Activated CD8-positive, alpha-beta memory T cell treated with anti-CD3 and anti-CD28 coated beads, Interleukin-2, amount 10 ng/mL, durations not matched to agents 7 days and 5 days (primary cell): ENCODE measurements at places on chromosomes 3 and 15. TPM values are rescaled to one million over a fixed set of nuclear protein-coding genes. Genes with fewer than 3 reads are reported as not detected.

SLC28A2 gene
- not detected for total RNA-seq

SPG21 gene
- total RNA-seq: 56.0 TPM

MEGF11 gene
- total RNA-seq: not detected

GRCh38 chr3:29349049-29349448, 68.2 kb downstream of the RBMS3 start:
- DNase-seq: no peak

GRCh38 chr15:31376511-31376910, 49.9 kb downstream of the KLF13 start:
- no peak for DNase-seq

- no peak for DNase-seq
These were observed 34.1 kb downstream of the EOMES start for GRCh38 chr3:27688053-27688452.

COPG1 gene
- 141 TPM for total RNA-seq

PPP2R3A gene
- 0.07 TPM for total RNA-seq

- DNase-seq: no peak
These were observed 54.6 kb upstream of the VILL start for GRCh38 chr3:37935756-37936666.

DNA sequence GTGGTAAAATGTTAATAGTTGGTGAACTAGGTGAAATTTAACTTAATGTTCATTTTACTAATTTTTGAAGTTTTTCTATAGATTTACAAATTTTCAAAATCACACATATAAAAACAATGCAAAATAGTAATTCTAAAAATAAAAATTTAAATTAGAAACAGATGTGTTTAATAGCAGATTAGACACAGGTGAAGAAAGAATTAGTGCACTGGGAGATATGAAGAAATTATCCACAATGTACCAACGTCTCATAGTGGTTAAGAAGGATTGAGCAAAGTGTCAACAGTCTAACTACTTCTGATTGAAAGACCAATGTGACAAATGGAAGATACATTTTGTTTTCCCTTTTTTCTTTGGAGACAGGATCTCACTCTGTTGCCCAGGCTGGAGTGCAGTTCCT, 26.5 kb downstream of the SPG11 start:
- no peak for DNase-seq

- no peak for DNase-seq
These were observed 22.6 kb downstream of the ZIC1 start for GRCh38 chr3:147431751-147432150.

DNA sequence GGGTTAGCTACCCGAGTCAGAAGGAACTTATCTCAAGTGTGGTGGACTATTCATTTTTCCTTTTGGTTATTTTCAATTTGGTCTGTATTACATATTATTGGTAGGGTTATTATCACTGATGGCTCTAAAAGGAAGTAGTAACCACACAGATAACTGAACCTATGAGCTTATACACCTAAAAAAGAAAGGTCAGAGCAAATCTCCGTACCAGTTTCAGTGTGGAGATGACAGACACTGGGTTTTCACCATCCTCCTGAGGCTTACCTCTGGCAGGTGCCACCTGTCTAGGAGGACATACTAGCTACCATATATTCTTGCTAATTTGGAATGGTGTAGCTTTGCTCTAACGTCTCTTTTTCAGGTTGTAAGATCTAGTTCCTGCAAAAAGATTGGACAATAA, 10.2 kb downstream of the GAP43 start:
- DNase-seq: no peak

GRCh38 chr15:94199725-94200124, 31.6 kb upstream of the MCTP2 start:
- DNase-seq: no peak

ELP6 gene
- 46.6 TPM for total RNA-seq

- no peak for DNase-seq
These were observed 230.8 kb upstream of the MCTP2 start for GRCh38 chr15:94000606-94001005.

GYG1 gene
- total RNA-seq: 71.3 TPM

SLC22A14 gene
- total RNA-seq: not detected

- DNase-seq: peak; percentile 85
These were observed 9.5 kb downstream of the RPS17 start for GRCh38 chr15:82530606-82531379.

- DNase-seq: no peak
These were observed 88.1 kb downstream of the SRGAP3 start for GRCh38 chr3:9161298-9161697.

ZBED2 gene
- total RNA-seq: 90.6 TPM

- DNase-seq: no peak
These were observed 61.8 kb downstream of the SLC7A14 start for GRCh38 chr3:170524073-170524472.

GRCh38 chr3:31729082-31729481, 196.4 kb downstream of the STT3B start:
- DNase-seq: no peak

AQP9 gene
- total RNA-seq: not detected

GRCh38 chr15:47429376-47429775, 287.9 kb upstream of the SEMA6D start:
- no peak for DNase-seq

DNA sequence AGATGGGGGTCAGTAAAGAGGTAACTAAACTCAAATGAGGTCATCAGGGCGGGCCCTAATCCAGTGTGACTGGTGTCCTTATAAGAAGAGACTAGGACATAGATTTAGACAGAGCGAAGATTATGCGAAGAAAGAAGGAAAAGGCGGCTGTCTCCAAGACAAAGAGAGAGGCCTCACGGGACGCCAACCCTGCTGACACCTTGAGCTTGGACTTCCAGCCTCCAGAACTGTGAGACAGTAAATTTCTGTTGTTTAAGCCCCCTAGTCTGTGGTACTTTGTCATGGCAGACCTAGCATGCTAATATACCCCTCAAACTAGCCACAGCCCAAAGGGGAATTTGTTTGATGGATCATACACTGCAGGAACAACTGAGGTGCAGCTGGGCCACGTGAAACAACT, 183.0 kb downstream of the ABHD5 start:
- peak; percentile 19 for DNase-seq

DNA sequence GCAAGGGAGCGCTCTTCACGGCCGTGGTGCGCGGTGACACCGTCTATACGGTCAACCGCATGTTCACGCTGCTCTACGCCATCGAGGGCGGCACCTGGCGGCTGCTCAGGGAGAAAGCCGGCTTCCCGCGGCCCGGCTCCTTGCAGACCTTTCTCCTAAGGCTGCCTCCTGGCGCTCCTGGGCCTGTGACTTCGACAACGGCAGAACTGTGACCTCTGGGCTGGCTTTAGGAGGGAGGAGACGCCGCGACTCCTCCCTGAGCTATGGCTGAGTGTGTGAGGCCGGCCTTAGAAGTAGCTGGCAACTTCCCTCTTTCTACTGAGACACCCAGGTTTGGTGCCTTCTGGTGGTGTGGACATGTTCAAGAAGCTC, 1.4 kb downstream of the KBTBD13 start:
- peak; percentile 60 for DNase-seq

CCR5 gene
- 99.8 TPM for total RNA-seq

ARHGAP11A gene
- total RNA-seq: 141 TPM

DNA sequence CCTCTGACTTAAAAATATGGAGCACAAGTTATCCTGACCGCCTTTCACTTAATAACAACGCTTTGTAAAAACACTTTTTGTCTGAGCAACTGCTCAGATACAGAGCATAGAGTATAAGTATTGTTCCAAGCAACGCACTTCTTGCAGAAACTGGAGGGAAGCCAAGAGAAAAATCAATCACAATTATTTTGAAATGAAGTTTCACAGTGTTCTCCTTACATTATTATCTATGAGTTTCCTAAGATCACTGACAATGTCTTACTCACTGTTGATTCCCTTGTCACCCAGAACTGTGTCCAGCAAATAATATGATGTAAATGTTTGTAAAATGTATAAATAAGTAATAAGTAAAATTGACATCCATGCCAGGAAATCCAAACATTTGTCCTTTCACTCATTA, 184.6 kb upstream of the GPR149 start:
- DNase-seq: no peak

- peak; percentile 81 for DNase-seq
These were observed 9.2 kb upstream of the RBSN start for GRCh38 chr3:15108082-15108545.

MITF gene
- not detected for total RNA-seq

GRCh38 chr3:121871430-121871829, 22.8 kb upstream of the SLC15A2 start:
- DNase-seq: no peak

DNA sequence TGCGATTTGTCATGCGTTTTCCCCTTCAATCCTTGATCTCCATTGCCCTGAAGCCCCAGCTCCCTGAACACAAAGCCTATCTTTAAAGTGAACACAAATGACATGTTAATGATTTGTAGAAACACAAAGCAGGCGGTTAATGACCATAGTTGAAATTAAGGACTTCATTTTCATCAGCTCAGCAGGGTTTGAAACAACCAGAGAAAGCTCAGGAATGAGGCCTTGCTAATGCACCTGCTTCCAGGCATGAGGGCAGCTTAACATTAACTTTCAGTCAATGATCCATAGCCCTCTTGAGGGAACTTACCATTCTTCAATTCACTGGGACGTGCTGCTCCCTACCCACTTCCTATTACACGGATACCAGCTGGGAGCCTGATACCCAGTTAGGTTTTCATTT, 427.2 kb upstream of the CBLB start:
- DNase-seq: no peak

CD47 gene
- 111 TPM for total RNA-seq

DNA sequence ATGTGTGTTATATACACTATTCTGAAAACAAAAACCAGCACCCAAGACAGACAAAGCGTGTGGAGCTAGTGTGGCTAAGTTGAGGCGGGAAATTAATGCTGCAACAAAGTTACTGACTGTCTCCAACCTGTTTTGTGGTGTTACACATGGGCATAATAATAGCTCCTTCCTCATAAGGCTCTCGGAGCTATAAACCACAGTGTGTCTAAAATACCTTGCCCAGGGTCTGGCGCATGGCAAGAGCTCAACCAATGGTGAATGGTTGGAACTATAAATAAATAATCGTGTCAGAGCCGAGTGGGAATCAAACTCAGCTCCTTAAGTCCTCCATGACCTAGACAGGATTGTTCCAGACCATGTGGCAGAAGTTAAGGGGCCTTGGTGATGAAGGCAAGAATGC, 35.9 kb upstream of the TFRC start:
- DNase-seq: no peak

DNA sequence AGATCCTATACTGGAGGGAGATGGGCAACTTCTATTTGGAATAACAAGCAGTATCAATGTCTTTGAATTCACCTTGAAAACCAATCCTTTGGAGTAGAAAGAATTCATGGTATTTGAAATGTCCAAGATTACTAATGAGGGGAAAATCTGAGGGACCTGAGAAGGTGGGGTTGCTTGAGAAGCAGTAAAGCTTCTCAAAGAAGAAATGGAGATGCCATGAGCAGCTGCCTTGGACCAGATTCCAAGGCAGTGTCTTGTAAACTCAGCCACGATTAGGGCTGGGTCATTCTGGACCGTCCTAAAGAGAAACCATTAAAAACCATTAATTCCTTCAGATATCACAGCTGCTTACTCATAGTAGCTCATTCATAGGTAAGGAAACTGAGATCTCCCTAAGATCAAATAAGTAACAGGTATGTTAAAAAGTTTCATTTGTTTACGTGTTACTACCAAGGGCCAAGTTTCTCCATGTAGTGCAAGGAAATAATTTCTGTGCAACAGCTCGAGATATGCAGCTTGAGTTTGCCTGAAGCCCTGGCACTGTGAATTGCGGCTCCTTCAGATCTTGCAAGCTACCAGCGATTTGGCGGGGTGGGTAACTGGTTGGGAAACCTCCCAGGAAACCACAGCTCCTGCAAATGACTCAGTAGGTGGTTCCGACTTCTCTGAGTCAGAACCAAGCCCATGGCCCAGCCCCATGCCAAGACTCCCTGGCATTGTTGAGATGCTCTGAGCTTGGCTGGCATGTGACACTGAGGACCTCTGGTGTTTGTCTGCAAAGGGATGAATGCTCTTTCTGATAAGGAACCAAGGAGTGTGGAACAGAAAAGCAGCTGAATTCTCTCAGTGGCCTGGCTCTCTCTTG, 296.8 kb downstream of the RORA start:
- peak; percentile 75 for DNase-seq

DNA sequence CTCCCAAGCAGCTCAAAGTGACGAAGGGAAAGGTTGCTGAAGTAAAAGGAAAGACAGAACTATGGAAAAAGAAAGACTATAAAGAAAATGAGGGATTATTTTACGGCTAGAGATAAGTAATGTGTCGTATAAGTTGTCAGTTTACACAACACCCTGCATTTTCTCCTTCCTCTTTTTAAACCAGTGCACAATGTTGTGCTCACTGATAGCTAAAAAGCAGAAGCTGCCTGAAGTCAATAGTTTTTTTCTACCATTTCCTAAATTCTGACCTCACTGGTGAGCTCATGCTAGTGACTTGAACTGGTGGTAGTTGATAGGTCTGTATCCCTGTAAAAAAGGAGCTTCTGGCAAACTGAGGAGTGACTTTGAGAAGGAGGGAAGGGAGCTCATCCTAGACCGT, 368.6 kb upstream of the GBE1 start:
- DNase-seq: no peak

- no peak for DNase-seq
These were observed 32.2 kb downstream of the COL8A1 start for GRCh38 chr3:99670556-99670950.

- DNase-seq: peak; percentile 76
These were observed 24.9 kb downstream of the ABTB1 start for GRCh38 chr3:127697551-127698240.

DNA sequence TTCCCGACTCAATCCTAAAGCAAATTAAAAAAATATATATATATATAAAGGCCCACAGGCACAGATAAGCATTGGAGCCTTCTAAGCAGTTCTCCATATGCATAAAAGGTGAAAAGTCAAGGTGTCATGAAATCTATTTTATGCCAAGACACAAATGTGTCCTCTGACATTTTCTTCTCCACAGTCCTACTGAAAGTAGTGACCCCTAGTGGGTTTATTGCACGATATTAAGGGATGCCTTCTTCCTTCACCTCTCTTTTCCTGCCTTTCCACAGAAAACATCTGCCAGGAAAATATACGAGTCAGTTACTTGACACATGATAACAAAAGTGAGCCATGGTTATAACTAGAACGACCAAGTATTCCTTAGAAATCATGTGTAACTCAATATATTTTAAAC, 303.2 kb downstream of the TIGIT start:
- no peak for DNase-seq

- DNase-seq: no peak
These were observed 51.0 kb downstream of the PLCL2 start for GRCh38 chr3:16935781-16936180.

- DNase-seq: no peak
These were observed 583.8 kb upstream of the ZNF717 start for GRCh38 chr3:76369170-76369569.

USP50 gene
- not detected for total RNA-seq

DNA sequence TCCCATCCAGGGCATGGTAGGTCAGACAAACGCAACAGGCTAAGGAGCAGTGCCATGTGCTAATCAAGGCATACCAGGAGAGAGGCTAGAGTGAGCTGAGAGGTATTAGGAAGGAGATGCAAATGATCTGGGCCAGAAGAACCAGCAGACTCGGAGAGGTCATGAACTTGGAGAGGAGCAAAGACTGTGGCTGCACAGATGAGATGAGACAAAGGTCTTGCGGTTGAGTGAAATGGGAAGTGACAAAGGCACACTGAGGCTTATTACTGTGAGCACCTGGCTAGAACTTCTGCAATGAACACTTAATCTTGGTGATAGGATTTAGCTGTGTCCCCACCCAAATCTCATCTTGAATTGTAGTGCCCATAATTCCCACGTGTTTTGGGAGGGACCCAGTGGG, 380.2 kb downstream of the ULK4 start:
- no peak for DNase-seq
